ENCODE measurements at places on chromosomes 3 and 15.

DNA sequence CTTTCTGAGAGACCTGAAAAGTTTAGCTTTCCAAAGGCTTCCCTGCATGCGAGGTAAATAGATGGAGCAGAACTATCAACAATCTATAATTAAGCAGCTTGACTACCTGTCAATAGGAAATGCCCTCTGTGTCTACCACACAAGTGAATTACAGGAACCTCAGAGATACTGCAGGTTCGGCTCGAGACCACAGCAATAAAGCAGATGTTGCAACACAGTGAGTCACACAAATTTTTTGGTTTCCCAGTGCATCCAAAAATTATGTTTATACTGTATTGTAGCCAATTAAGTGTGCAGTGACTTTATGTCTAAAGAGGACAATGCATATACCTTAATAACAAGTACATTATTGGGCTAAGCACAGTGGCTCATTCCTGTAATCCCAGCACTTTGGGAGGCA lies 252.0 kb downstream of the UBE2E2 start:
- peak; percentile 56 for DNase-seq

DNA sequence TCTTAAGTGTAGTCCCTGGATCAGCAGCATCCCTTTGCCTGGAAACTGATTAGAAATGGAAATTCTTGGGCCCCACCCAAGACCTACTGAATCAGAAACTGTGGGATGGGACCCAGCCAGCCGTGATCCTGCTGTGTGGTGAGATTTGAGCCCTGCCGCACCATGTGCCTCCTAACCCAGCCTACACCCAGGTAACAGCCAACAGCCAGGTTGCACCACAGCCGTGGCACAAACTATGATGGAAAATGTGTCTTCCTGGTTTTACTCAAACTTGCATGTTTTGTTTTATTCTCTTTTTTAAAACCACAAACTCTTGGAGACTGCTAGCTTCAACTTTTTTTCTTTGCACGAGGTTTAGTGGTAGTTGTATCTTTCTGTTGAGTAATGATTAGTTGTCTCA lies 2.6 kb downstream of the LIMD1 start:
- DNase-seq = peak; percentile 30

GRCh38 chr3:37163262-37164015 lies 10.9 kb downstream of the LRRFIP2 start:
- DNase-seq = peak; percentile 93

- DNase-seq = no peak
Measured at GRCh38 chr3:153356908-153357307, 194.9 kb downstream of the RAP2B start.

DNA sequence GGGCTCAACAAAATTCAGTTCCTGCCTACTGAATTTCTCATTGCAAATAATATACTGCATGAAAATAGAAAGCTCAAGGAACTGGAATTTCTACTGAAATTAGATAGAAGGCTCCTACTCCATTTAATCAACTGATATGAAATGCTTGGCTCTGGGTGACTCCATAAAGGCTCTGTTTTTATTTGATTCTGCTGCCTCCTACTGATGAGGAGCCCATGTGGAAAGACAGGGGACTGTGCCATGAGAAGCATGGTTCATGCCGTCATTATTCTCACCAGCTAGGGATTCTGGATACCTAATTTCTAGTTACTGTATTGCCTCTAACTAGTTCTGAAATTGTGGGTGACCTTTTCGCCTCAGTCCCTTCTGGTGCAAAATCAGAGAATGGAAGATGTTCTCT lies 366.2 kb upstream of the DPH6 start:
- DNase-seq = no peak

- DNase-seq = no peak
Measured at GRCh38 chr3:181578743-181579142, 133.0 kb upstream of the SOX2 start.

DNA sequence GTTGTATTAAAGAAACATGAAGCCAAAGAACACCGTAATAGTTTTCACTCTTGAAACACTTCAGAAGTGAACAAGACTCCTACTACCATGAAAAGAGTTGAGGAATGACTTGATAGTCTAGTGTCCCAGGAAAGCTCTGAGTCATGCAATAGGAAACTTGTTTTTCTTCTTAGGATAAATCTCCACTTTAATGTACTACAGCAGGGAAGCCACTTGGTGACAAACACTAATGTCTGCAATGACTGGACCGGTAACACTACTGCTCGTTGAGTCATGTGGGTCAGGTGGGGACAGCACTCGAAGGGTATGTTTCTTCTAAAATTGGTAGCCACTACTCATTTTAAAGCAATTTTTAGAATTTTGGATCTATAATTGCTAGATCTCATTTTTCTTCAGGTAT lies 291.7 kb upstream of the CNTN3 start:
- no peak for DNase-seq

DNA sequence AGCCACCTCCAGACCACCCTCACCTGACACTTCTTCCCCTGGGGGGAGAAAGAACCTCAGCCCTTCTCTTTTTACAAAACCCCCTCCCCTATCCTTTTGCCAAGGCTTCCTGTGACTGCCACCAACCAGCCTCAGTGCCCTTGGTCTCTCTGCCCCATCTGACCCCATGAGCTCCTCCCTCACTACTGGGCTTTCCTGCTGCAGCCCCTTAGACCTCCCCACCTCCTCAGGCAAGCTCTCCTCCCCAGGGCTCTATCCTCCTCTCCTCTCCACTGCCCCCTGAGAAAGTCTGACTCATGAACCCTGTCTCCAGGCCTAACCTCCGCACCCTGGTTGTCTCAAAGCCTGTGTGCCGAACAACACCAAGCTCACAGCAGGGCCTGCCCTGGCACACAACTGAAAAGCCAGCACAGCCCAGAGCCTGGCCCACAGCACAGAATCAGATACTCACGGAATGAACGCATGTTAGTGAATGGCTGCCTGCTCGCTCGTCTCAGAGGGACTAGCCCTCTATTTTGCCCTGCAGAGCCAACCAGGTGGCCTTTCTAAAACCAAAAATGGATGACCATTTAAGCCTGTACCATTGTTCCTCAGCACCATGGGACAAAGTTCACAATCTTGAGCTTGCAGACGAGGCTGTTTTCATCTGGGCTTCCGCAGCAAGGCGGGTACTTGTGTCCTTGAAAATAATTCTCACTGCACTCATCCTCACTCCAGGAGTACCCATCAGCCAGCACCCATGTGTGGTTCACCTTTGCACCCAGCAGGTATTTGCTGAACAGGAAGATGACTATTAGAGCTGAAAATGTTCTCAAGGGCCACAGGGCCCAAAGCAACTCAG lies 1.7 kb downstream of the CHDH start:
- no peak for DNase-seq

- no peak for DNase-seq
Measured at GRCh38 chr15:25844981-25845680, 18.0 kb downstream of the ATP10A start.

DNA sequence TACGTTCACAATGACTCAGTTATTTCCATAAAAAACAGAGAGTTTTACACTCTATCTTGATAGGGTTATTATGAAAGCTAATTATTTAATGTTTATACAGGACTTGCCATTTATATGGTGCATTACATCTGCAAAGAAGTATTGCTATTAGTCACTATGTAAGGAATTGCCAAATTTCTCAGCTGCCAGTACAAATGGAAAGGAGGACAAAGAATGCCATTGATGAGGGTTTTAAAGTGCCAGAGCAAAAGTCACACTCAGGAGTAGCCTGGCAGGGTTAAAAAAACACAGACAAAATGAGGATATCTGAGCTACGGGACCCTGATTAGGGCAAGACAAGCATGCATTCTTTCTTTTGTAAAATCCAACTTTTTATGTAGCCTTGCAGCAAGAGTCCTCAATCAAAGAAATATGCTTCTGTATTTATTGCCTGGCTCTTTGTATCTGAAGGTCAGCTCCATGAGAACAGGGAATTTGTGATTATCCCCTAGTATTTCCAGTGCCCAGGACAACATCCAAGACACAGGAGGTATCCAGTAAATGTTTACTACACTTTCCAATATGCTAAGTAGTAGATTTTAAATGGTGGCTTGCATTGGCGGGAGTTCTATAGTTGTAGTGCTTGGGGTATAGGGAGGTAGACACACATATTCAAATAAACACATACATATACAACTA lies 1013.6 kb downstream of the ROBO1 start:
- no peak for DNase-seq

DNA sequence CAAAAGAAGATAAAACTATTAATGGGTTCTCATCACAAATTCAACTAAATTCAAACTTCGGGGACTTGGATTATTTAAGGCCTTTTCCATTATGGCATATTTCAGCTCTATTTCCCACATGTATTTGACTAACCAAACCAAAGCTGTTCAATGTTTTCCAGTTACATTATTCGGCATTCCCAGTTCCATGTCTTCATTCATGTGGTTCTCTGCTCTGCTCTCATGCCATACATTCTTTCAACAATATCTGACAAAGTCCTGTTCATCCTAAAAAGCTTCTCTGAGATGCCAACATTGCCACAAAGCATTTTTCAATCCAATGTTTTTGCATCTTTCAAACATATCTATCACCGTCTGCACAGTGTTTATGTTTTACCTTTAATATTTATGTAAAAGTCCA lies 141.4 kb downstream of the GREM1 start:
- DNase-seq = no peak

DNA sequence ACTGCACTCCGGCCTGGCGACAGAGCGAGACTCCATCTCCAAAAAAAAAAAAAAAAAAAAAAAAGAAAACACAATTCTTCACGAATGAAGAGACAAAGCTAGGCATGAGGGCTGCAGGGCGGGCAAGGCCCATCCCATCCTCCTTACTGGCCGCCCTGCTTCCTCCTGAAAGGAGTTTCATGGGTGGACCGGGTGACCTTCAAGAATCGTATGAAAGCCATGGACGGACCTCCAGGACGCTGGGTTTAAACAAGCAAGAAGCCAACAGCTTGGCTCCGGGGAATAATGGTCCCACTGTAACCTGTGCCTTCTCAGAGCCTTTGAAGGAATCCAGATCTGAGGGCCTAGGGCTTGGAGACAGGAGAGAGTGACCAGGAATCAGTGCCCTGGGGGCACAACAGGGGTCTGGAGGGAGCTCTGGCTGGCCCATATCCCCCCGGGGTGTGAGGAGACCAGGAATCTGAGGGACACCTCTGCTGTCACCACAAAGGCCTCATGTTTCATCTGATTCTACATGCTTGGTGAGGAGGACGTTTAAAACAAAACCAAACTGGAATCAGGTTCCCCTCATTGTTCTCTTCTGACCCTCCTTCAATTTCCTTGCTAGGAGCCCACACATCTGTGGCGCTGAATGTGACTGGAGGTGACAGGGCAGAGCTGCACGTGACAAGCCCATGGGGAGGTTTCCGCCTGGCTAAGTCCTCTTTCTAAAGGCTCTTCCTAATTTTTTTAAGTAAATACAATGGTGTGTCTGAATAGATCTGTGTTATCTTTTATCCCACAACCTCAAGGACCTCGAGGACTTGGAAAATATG lies 46.1 kb downstream of the WHAMM start:
- DNase-seq = no peak

- DNase-seq = peak; percentile 97
Measured at GRCh38 chr3:125123451-125124305, 67.9 kb upstream of the HEG1 start.

DNA sequence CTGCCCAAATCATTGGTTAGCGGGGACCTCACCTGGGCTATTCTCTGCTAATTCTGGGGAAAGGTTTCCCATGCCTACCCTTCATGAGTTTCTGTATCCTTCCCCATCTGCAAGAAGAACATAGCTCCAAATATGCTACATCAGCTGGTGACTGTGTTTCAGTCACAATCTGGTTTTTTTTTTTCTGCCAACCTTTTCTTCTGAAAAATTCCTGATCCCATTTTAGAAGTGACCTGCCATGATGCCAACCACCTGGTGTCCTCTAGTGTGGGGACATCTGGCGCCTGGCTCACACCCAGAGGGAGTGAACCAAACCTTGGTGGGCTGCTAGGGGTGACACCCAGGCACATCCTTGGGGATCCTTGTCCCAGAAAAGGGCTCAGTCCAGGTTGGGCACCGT lies 76.1 kb downstream of the CHRD start:
- DNase-seq = no peak

DNA sequence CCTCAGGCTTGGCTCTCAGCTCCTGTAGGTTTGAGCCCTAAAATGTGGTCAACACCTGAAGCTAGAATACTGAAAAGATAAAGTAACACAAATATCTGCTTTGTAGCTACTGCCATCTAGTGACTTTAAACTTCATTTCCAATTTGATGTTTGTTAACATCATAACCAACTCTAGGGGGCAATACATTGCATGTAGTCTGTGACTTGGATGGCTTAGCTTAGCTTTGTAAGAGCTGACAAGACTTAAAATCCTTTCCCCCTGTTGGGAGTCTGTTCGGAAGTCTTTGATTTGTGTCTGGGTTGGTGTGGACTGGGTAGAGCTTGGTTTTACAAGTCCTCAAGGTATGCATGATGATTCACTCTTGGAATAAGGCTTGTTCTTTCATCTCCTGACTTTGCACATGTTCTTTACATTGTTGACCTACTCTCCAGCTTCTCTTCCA lies 51.7 kb downstream of the SCN11A start:
- DNase-seq = peak; percentile 74

DNA sequence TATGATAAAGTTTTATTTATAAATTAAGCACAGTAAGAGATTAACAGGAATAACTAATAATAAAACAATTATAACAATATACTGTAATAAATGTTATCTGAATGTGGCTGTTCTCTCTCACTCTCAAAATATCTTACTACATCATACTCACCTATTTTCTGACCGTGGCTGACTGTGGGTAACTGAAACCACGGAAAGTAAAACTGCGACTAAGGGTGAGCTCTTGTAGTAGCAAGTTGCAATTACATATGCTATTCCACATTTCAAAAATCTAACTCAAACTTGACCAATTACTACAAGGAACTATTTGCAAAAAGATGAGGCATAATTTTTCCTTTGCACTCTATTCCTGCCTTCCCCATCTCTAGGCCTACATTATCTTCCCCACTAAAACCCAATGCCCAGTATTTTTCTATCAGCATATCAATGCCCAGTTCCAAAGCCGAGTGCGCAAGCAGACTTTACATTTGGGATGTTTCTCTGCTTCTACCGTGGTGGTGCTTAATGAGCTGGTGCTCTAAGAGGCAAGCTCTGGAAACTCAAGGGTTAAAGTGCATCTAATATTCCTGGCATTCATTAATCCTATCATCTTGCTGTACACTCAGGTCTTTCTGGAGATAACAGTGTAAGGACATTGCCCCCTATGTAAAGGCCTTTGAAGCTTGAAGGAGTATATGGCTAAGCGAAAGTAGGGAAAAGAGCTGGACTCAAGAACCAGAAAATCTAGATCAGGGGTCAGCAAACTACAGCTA lies 6.7 kb downstream of the PCYT1A start:
- no peak for DNase-seq

DNA sequence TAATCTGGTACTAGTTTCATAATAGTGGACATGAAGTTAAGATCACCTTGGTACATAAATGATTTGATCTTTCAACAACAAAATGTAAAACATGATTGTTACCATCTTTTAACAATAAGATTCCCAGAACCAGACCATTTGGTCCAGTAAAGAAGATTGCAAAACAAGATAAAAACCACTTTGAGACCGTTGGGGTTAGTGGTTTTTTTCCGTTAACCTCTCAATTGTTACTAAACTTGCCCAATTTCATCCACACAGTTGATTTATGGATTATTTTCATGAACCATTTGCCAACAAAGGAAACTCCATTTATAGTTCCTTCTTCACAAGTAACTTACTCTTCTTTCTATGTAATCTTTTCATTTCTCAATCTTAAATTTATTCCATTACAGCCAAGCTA lies 53.8 kb downstream of the ATP8B4 start:
- no peak for DNase-seq
